Cardiac muscle cell (in vitro differentiated cells and primary cell): ENCODE measurements at places on chromosomes 5 and 9. TPM values are rescaled to one million over a fixed set of nuclear protein-coding genes. Genes with fewer than 3 reads are reported as not detected.

PCDHA1 gene
- total RNA-seq: 0.25 TPM in 1 of 2 replicates, not detected in the other

- no peak for DNase-seq
Measured at GRCh38 chr9:112396872-112397271, 17.0 kb downstream of the HSDL2 start.

DNA sequence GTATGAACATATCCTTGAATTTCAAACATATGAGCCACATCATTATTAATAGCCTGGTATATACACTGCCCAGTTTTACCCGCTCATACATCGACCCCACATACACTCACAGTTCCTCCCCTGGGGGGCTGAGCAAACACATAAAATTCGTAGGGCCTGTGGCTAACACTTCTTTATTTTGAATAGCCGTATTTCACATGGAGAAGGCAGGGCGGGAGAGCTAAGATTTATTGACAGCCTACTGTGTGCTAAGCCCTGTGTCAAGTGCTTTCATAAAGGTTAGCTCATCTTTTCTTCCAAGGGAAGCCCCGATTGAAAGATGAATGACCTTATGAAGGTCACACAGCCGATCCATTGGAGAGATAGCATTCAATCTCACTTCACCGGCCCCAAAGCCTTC, 134.4 kb downstream of the ENC1 start:
- DNase-seq: no peak

SH2D3C gene
- 3.5 and 9.9 TPM in 2 replicates for total RNA-seq

F2RL2 gene
- 0.70 and 0.98 TPM in 2 replicates for total RNA-seq

- DNase-seq: no peak
Measured at GRCh38 chr5:163772241-163772640, 266.8 kb downstream of the MAT2B start.

C9 gene
- total RNA-seq: not detected in 2 replicates
